Cerebellar nuclear complex (tissue), 1 donor: ENCODE measurements at places on chromosomes 1 and 21.

DNA sequence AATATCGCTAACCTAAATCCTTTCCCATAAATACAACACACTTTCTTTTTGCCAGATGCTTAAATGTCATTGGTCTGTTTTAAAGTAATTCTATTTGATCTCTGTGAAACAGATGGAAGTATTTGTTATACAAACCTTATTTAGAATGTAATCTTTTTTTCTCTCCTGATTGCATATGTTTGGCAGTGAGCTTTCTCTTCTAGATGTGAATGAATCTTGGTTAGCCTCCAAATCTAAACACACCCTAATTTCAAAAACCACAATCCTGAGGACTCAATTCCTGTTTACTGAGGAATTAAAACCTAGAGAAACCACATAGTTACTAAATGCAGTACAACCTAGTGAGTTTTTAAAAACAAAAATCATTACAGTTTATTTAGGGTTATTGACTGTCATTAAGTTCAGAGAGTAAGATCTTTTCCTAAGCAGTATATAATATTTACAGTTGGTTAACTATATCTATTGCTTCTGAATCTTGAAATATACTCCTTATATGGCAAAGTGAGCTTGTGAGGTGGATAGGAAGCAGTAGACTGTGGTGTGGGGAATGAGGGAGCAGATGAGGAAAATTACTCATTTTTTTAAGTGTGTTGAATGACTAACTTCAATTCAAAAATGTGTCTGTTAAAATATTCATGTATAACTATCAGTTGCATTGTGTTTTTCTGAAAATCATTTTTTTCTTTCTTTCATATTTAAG lies 218.7 kb downstream of the FMN2 start:
- no peak for DNase-seq

DNA sequence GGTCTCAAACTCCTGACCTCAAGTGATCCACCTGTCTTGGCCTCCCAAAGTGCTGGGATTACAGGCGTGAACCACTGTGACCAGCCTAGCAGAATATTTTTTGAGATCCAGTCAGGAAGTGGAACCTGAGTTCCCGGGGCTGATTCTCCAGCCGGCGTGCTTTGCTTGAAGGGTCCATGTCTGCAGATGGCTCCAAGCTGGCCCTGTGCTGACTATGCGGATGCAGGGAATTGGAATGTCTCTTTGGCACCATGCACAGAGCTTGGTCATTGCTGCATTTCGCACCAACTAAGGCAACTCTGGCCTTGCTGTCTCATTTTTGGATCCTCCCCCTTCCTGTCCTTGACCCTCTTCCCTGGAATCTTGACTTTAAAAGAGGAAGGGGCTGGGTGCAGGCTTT lies 28.1 kb downstream of the ARHGEF10L start:
- no peak for DNase-seq

DNA sequence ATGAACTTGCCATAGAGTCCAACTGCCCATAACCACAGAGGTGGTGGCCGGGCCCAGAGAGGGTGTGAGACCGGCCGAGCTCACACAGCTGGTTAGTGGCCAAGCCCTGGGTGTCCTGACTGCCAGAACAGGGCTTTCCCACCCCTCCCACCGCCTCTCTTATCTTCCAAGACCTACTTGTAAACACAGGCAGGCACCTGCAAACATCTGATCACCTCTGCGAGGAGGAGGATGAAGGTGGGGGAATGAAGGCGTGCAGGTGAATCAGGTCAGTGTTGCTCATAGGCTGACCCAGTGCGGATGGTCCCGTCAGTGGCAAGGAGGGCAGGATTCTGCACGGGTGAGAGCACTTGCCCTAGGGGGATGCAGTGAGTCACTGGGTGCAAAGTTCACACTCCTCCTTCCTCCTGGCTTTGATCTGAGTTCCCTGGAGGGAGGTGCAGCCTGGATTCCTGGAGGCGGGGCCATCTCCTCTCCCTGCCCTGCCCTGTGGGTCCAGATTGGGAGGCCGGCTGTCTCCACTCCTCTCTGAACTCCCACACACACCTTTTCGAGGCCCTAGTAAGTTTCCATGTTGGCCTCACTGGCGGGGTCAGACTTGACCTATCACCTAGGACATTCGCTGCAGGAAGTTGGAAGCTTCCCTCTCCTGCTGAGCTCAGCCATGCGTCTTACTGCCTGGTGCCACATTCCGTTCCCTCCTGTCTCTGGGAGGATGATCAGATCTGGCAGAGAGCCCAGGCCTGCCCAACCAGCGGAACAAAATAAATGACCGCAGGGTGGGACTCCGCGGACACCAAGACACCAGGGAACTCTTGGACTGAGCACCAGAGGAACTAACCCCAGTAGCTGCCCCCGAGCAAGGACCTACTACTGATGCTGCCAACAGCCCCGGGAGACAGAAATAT lies 7.3 kb downstream of the UQCRHL start:
- no peak for DNase-seq

DNA sequence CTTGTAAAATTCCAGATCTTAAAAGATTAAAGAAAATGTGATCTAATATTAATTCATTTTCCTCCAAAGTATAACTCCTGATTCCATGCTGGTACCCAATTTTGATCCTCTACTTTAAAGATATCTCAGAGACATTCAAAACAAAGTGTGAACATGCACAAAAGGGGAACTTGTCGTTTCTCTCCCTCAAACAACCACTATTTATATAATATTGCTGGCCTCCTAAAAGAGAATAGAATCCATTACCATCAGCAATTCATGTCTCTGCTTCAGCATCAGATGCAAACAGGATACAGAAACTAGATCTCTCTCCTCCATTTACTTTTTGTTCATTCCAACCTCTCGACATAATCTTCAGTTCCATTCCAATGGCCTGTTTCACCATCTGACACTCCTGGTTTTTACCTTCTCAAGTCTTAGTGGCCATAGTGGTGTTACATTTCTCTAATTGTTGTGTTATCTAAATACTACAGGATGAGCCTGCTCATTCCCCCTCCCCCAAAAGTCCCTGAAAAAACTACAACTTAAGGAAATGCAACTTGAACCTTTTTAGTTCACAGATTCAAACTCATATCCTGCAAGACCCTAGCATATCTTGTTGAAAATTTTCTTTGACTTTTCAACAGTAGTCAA lies 4.1 kb downstream of the NRIP1 start:
- DNase-seq = no peak

GRCh38 chr1:182783068-182783467 lies 6.5 kb upstream of the NPL start:
- DNase-seq = no peak

GRCh38 chr1:31789259-31790065 lies 25.3 kb upstream of the ADGRB2 start:
- DNase-seq = peak; percentile 61

DNA sequence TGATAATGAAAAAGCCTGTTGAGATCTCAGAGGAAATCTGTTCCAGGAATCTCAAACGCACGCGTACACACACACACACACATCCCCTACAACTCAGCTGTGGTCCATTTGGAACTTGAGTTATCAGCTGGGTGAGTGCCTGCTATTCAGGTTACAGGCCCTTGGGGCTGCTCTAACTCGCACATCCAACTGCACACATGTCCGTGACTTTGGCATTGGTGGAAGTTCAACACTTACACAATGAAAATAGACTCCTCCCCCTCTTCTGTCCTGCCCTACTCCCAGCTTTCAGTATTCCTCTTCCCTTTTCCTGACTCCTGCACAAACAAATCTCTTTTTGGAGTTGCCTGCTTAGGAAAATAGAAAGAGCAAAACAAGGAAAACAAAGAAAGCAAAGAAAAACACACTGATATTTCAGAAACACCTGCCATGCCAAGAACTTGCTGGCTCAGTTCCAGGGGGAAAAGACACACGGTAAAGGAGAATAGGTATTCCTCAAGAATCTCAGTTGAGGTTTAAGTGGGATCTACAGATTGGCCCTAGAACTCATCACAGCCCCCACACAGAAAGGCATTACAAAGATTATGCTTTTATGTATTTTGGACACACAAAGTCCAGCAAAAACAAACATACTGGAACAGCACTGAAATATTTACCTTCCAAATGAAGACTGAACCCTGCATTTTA lies 140.9 kb downstream of the TGFBR3 start:
- DNase-seq = no peak

GRCh38 chr1:63663301-63663700 lies 70.1 kb downstream of the PGM1 start:
- no peak for DNase-seq

- no peak for DNase-seq
These were observed 203.2 kb upstream of the LYPLAL1 start for GRCh38 chr1:218970397-218970990.

DNA sequence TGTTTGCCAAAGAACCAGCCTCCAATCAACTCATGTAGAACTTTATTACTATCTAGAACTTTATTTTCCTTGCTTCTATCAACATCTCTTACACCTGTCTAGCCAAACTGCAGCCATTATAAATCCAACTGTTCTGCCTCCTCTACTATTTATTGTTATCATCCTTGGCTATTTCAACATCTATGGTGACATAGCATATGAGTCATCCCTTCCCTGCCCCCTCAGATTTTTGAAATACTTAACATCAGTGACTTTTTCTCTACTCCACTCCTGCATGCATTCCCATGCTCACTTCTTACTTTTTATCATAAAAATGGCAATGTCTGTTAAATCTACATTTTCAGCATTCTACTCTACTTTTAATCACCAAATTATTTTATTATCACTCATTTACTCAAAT lies 544.9 kb upstream of the NEGR1 start:
- DNase-seq = no peak

DNA sequence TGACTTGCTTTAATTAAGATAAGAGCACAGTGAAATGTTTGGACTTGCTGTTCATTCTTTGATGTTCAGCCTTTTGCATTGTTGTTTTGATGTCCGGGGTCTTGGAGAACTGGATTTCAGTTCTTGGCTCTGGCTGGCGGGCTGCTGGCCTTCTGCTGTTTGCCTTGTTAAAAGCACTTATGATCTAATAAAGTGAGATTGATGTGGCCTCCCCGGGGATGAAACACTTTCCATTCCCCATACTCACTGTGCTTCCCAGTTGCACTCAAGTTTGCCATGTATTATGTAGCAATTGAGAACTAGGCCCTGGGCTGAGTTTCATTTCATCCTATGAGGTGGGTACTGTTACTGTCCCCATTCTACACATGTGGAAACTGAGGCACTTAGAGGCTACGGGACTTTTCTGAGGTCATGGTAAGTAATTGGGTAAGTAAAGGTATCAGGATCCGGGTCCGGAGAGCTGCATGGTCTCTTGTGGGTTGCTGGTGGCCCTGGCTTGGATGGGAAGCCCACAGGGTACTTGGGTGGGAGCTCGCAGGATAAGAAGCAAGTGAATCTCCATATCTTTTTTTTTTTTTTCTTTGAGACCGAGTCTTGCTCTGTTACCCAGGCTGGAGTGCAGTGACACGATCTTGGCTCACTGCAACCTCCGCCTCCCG lies 127.7 kb upstream of the ZBTB40 start:
- no peak for DNase-seq

DNA sequence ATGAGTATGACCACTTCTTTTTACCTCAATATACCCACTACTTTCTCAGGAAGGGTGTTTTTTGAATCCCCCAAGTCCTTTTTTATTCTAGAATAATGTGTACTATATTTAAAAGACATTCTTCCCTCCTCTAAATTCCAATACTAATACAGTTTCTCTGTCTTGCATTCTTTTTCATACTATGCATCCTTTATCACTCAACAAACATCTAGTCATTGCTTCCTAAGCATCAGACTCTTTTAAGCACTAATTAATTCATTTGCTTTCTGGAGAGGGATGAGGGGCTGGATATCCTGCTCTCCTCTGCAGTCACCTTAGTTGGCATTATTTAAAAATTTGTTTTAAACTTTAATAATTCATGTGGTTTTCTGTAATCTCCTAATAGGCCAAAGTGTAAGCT lies 838.8 kb downstream of the KCNT2 start:
- no peak for DNase-seq

DNA sequence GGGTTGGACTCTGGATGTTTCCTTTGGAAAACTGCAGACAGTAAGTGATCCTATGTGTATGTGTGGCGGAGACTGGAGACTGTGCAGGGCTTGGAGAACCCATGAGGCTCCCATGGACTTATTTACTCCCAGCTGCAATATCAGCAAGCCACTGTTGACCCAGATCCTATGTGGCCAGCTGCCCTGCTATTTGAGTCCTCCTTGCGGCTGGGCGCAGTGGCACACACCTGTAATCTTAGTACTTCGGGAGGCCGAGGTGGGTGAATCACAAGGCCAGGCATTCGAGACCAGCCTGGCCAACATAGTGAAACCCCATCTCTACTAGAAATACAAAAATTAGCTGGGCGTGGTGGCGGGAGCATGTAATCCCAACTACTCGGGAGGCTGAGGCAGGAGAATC lies 83.5 kb downstream of the TLR5 start:
- no peak for DNase-seq

GRCh38 chr1:8122477-8123407 lies 96.6 kb upstream of the ERRFI1 start:
- DNase-seq = no peak

DNA sequence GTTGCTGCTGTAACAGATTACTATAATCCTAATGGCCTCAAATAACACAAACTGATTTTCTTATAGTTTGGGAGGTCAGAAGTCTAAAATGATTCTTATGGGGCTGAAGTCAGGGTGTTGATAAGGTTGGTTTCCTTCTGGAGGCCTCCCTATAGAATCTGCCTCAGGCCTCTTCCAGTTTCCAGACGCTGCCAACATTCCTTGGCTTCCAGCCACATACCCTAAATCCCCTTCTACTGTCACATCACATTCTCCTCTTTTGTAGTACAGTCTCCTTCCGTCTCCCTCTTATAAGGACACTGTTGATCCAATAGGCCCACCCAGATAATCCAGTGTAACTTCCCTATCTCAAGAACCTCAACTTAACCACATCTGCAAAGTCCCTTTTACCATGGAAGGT lies 145.3 kb upstream of the NCAM2 start:
- no peak for DNase-seq

DNA sequence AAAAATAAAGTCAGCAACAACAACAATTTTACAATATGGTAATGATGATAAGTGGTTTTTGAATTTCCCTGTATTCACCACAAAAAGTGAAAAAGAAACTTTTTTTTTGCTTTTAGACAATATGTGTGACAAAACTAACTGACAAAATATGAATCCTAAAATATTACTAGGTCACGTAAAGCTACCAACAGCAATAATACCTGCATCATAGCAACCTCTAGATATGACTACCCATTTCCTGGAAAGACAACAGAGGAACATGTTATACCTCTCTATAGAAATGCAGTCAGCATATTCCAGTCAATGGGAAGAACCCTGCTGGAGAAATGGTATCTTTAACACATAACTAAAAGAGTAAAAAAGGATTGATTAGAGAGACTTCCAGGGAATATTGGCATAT lies 73.7 kb downstream of the PDE4B start:
- no peak for DNase-seq
